ENCODE measurements at places on chromosomes 6 and 20.

DNA sequence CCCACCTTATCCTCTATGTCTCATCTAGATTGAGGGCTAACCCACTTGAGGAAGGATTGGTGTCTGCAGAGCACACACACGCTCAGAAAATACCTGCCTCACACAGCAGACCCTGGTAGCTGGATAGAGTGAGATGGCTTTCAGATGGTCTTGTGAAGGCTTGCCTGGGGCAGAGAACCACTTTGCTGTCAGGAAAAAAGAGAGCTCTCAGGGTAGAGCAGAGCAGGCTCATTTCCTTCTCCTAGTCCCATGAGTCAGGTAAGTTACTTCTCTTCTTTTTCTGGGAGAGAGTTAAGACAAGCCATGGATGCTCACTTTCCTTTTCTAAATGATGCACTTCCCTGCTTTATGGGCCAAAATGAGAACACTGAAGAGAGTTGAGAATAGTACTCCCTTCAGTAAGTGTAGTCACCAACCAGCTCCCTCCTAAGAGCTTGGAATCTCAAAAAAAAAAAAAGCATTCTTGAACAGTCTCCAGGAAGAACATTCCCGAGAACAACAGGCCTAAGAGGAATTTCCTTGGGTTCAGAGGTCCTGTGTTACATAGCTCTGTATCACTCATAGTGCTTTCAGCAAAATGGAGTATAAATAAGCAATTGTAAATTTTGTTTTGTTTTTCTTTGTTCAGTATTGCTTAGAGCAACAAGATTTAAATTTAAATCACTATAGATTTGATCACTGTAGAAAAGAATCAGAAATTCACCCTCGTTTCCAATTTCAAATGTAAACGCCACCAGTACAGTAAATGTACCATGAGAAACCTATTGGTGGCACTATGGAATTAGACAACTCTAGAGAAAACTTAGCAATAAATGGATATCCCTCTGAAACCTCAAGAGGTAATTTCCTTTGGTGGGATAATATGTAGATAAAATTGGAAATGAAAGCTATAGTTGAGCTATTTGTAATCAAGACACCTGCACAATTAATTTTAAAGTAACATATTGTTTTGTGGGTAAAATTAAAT is 530.3 kb downstream of the RFPL4B start:
- no peak for DNase-seq

DNA sequence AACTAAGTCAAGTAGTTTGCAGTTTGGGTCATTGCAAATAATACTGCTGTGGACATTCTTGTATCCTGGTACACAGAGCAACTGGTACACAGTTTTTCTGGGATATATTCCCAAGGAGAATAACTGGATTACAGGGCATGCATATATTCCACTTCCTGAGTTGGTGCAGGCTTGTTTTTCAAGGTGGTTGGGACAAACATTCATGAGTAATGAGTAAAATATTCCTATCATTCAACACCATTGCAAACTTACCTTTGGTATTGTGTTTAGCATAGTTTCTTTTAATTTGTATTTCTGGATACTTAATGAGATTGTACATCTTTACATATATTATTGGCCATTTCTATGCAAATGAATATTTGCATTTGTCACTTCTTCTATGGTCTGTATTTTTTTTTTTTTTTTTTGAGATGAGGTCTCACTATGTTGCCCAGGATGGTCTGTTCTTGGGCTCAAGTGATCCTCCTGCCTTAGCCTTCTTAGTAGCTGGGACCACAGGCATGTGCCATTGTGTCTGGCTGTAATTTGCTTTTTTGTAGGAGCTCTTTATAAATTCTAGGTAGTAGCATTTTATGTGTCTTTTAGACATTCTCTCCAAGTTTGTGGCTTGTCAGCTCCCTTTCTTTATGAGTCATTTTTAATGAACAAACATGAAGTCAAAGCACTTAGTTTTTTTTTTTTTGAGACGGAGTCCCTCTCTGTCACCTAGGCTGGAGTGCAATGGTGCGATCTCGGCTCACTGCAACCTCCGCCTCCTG is 158.7 kb downstream of the SOX4 start:
- DNase-seq: no peak

- no peak for DNase-seq
Observed at GRCh38 chr6:15413466-15414234, 167.8 kb downstream of the JARID2 start.

DNA sequence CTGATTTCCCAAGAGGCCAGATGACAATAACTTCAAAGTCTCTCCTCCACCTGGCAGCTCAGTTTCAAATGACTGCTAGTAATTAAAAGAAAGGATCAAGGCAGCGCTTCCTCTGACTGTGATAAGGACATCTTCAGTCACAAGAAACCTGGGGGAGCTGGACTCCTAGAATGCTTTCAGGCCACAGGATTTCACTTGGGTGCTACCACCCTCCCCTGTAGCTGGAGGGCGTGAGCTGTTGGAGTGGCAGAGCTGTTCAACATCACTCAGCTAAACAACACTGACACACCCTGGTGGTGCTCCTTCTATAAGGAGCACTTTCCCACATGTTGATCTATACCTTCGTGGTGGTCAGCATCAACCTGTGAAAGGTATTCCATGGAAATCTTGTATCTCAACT is 2.2 kb upstream of the CNR1 start:
- no peak for DNase-seq

DNA sequence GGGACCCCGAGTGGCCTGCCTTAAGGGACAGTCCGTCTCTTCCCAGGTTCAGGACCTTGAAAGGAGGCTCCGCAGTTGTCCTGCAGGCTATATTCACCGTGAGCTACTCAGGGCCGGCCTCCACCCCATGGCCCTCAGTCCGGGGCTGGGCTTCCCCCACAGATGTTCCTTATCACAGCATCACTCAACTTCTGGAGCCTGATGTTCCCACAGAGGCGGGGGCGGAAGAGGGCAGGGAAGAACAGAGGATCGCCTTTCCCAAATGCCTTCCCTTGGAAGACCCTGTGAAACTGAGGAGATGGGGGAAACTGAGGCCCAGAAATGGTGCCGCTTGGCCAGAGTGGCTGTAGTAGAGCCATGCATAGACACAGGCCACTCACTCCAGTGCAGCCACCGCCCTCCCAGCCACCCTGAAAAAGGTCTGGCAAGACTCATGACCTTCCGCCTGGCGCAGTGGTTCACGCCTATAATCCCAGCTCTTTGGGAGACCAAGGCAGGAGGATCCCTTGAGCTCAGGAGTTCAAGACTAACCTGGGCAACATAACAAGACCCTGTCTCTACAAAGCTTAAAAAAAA is 4.3 kb upstream of the COX4I2 start:
- no peak for DNase-seq

DNA sequence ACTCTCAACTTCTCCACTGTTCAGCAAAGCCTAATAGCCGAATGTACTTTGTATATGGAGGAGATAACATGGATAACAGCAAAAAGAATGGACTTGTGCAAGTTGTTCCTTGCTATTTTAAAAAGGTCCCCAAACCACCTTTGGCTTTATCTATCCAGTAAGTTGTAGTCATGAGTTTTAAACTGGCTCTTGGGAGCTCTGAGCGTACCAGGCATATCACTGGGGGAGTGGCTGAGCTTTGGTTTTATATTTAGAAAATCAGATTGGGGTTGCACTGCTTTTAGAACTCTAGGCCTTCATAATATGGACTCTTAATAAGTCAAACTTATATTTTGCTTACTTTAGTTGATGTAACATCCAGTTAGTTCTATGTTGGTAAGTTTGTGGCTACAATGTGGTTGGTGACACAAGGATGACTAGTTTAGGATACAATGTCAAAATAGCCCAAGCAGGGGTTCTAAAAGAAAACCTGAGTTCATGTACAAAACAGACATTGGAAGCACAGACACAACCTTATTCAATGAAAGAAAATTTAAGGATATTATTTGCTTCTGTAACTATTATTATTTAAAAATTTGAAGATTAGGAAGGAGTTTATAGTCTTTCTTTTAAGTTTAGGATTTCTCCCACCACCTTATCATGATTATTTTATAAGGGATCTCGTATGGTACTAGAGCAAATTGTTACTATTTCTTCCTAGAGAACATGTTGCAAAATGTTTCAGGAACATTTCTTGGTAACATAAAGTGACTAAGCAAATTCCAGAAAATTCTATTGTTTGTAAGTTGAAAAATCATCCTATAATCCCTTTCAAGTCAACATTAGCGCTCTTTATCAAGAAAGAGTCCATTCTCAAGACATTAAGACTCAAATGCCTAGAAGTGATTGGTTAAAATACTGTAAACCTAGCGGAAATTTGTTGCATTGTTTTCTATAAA is 165.8 kb upstream of the SUPT3H start:
- DNase-seq: no peak

GRCh38 chr6:24985323-24985722 is 49.6 kb upstream of the RIPOR2 start:
- DNase-seq: no peak

- no peak for DNase-seq
Observed at GRCh38 chr20:16385462-16385861, 187.8 kb downstream of the KIF16B start.

- no peak for DNase-seq
Observed at GRCh38 chr6:10532392-10532791, 11.2 kb downstream of the GCNT2 start.

DNA sequence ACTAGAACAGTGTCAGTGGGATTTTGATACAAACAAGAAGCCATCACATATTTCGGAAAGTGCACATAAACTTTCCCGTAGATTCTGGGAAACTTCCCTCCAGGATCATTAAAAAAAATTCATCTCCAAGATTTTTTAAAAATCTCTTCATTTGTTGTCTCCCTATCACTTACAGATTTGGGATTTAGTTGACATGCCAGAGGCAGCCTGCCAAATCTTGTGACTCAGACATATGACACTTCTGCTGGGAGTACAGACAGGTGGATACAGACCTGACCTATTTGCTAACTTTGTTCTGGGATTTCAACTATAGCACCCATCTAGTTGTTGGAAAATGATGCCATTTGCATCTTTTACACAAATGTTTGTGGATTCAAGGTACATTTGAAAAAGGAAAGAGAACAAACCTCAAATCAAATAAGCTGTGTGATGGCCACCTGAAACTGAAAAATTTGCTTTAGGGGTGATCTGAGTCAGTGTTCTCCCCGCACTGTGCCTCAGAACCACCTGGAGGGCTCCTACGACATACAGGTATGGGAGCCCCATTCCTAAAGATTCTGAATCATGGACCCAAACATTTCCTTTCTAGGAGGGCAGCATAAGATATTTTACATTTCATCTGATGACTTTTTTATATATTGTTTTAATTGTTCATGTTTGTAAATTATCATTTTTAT is 21.9 kb upstream of the CD2AP start:
- no peak for DNase-seq

- DNase-seq: no peak
Observed at GRCh38 chr6:158780988-158781691, 38.0 kb downstream of the EZR start.

- DNase-seq: no peak
Observed at GRCh38 chr6:109001291-109001894, 93.3 kb downstream of the SESN1 start.

GRCh38 chr6:111784433-111784832 is 88.8 kb downstream of the FYN start:
- no peak for DNase-seq

GRCh38 chr6:108200186-108200585 is 34.4 kb downstream of the NR2E1 start:
- no peak for DNase-seq

DNA sequence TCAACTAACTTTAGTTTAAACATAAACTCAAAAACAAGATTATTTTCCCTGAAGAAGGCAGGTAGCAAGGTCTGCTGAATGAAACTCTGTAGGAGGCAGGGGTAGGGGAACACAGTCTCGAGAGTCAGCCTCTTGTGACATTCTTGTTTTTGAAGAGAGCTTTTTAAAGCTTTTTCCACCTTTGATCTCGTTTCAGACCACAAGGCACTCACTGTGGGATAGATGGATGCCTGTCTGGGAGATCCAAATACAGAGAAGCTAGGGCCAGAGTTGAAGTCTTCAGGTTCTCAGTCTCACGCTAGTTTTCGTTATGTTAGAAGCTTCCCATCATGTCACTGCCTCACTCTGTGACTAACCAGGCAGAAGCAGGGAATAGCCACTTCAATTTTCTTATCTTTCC is 14.9 kb downstream of the F13A1 start:
- no peak for DNase-seq
